ENCODE measurements at places on chromosomes 7 and 10. TPM values are rescaled to one million over a fixed set of nuclear protein-coding genes. Genes with fewer than 3 reads are reported as not detected.

DNA sequence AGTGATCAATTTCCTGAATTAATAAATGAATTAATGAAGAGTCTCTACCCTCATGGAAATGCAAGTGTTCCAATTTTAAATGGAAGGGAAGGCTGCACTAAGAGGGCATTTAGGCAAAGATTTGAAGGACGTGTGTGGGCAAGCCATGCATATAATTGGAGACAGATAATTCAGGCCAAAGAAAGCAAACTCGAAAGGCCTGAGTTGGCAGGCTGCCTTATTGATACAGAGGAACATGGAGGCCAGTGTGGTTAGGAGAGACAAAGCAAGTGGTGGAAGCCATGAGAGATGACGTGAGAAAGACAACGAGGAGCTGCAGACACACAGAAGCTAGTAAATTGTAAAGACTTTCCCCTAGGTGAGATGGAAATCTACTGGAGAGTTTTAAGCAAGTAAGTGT, 15.4 kb upstream of the PCLO start:
- H3K4me1 ChIP-seq = no peaks in the 10 kb centered on the region
- no peak overlapping the region for H3K4me3 ChIP-seq
- no peak overlapping the region for H3K27ac ChIP-seq
- DNase-seq = no peak

- peaks cover 22% of the 10 kb centered on the region for H3K4me1 ChIP-seq
- peak overlapping the region; percentile 24 for H3K4me3 ChIP-seq
- no peaks in the 10 kb centered on the region for H3K27me3 ChIP-seq
- no peaks in the 10 kb centered on the region for H3K36me3 ChIP-seq
Measured at GRCh38 chr10:70053841-70054288, 1.2 kb downstream of the MACROH2A2 start.

- no peak overlapping the region for H3K4me3 ChIP-seq
- no peaks in the 10 kb centered on the region for H3K36me3 ChIP-seq
- DNase-seq = no peak
- H3K4me1 ChIP-seq = no peaks in the 10 kb centered on the region
- H3K27me3 ChIP-seq = no peaks in the 10 kb centered on the region
Measured at GRCh38 chr10:84077768-84078167, 61.5 kb upstream of the GHITM start.

Gene ECD
- total RNA-seq = 28.4 TPM

Gene ANKRD1
- total RNA-seq = not detected

GRCh38 chr7:11297126-11297625, 323.5 kb downstream of the PHF14 start:
- no peaks in the 10 kb centered on the region for H3K4me1 ChIP-seq
- no peaks in the 10 kb centered on the region for H3K36me3 ChIP-seq
- DNase-seq = no peak
- H3K27ac ChIP-seq = no peak overlapping the region

Gene CAV1
- 375 TPM for total RNA-seq

GRCh38 chr7:158753900-158754299, 49.3 kb upstream of the NCAPG2 start:
- H3K27ac ChIP-seq = no peak overlapping the region
- H3K36me3 ChIP-seq = peaks cover 2% of the 10 kb centered on the region
- DNase-seq = no peak
- H3K4me1 ChIP-seq = no peaks in the 10 kb centered on the region
- H3K4me3 ChIP-seq = no peak overlapping the region

Gene ADARB2
- total RNA-seq = 18.0 TPM

DNA sequence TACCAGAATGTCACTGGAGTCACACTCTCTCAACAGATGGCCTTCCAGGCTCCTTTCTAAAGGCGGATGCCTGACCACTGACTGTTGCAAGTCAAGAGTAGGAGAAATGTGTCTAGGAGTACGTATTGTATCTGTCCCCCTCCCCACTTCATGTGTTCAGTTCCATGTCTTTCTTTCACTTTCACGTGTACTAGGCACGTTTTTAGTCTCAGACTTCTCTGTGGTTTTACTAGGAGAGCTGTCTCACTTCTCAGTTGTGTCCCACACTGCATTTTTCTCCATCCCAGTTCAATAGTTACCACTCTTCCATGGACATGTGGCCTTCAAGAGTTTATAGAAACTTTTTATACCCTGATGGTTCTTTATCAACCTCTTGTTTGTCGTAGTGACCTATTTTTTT, 893.0 kb downstream of the NRG3 start:
- DNase-seq = no peak
- H3K4me3 ChIP-seq = no peak overlapping the region
- H3K27me3 ChIP-seq = no peaks in the 10 kb centered on the region
- no peak overlapping the region for H3K27ac ChIP-seq
- H3K4me1 ChIP-seq = no peaks in the 10 kb centered on the region
- H3K36me3 ChIP-seq = no peaks in the 10 kb centered on the region

- H3K4me1 ChIP-seq = no peaks in the 10 kb centered on the region
- H3K27ac ChIP-seq = no peak overlapping the region
- no peaks in the 10 kb centered on the region for H3K27me3 ChIP-seq
- no peaks in the 10 kb centered on the region for H3K36me3 ChIP-seq
- H3K4me3 ChIP-seq = no peak overlapping the region
Measured at GRCh38 chr10:74406006-74406405, 255.0 kb downstream of the ADK start.

GRCh38 chr10:71424496-71425194, 27.9 kb downstream of the CDH23 start:
- H3K27ac ChIP-seq = no peak overlapping the region
- H3K27me3 ChIP-seq = no peaks in the 10 kb centered on the region
- DNase-seq = no peak
- no peaks in the 10 kb centered on the region for H3K4me1 ChIP-seq
- no peak overlapping the region for H3K4me3 ChIP-seq

DNA sequence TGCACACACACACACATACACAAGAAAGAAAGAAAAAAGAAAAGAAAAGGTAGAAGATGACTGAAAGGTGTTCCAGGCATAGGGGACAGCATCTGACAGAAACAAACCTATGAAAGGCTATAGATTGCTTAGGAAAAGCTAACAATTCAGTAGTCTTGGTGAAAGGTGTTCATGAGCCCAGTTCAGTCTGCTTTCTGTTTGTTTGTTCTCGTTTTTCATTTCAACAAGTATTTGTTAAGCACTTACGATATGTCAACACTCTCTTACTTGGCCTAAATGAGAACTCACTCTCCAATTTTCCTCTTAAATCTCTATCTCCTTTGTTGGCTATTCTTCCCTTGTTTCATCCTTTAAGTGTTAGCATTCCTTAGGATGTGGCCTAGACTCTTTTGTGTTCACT, 133.2 kb downstream of the GRM8 start:
- H3K36me3 ChIP-seq = no peaks in the 10 kb centered on the region
- DNase-seq = no peak
- no peaks in the 10 kb centered on the region for H3K27me3 ChIP-seq
- no peak overlapping the region for H3K27ac ChIP-seq

DNA sequence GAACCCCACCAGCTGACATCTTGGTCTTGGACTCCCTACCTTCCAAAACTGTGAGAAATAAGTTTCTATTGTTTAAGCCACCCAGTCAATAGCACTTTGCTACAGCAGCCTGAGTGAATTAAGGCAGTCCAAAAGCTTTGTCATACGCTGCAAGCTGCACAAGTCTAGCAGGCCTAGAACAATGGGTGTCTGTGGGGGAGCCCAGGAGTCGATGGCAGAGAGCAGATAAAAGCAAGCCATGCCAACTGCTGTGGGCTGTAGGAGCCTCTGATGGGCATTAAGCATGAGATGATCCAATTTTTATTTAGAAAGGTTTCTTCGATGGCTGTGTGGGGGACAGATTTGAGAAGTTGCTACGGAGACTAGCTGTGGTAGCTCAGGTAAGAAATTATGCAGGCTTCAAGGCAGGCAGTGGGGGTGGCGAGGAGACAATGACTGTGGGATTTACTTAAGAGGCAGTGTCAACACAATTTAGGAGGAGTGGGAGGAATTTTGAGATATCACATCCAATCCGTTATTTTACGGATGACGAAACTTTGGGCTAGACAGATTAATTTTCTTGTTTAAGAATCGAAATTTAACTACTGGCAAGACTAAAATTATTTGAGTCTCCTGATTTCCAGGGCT, 110.4 kb downstream of the NRCAM start:
- H3K27ac ChIP-seq = no peak overlapping the region
- H3K4me3 ChIP-seq = no peak overlapping the region
- no peaks in the 10 kb centered on the region for H3K27me3 ChIP-seq
- H3K36me3 ChIP-seq = no peaks in the 10 kb centered on the region
- no peaks in the 10 kb centered on the region for H3K4me1 ChIP-seq

- DNase-seq = no peak
- no peaks in the 10 kb centered on the region for H3K27me3 ChIP-seq
- no peaks in the 10 kb centered on the region for H3K36me3 ChIP-seq
- H3K27ac ChIP-seq = no peak overlapping the region
- no peaks in the 10 kb centered on the region for H3K4me1 ChIP-seq
- no peak overlapping the region for H3K4me3 ChIP-seq
Measured at GRCh38 chr7:103065667-103066066, 8.9 kb downstream of the FBXL13 start.

GRCh38 chr7:55247428-55247827, 117.7 kb upstream of the LANCL2 start:
- no peaks in the 10 kb centered on the region for H3K27me3 ChIP-seq
- no peak overlapping the region for H3K27ac ChIP-seq
- no peak overlapping the region for H3K4me3 ChIP-seq
- DNase-seq = no peak
- no peaks in the 10 kb centered on the region for H3K4me1 ChIP-seq
